ENCODE measurements at places on chromosomes 4 and X. TPM values are rescaled to one million over a fixed set of nuclear protein-coding genes. Genes with fewer than 3 reads are reported as not detected.

Gene KLB
- not detected for total RNA-seq

Gene DSPP
- total RNA-seq, result not detected

- H3K4me3 ChIP-seq, result no peak overlapping the region
- no peaks in the 10 kb centered on the region for H3K27me3 ChIP-seq
- H3K27ac ChIP-seq, result no peak overlapping the region
- H3K4me1 ChIP-seq, result no peaks in the 10 kb centered on the region
- no peak for DNase-seq
- H3K36me3 ChIP-seq, result no peaks in the 10 kb centered on the region
Observed at GRCh38 chr4:13193662-13194061, 290.5 kb downstream of the RAB28 start.

DNA sequence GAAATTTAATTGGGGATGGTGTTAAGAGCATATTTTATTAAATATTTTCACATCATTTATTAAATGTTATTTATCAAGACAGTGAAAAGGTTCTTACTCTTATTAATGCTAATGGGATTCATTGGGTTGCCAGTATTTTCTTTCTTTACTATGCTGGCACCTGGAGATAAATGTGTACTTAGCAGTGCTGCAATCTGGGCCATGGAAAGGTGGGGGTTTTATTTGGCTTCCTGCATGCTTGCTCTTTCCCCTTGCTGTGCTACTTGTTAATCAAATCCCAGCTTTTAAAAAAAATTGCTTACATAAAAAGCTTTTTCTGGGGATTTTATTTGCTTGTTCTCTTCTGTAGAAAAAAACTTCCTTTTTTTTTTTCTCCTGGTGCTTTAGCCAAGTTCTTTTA, 48.3 kb downstream of the ZAR1 start:
- no peaks in the 10 kb centered on the region for H3K36me3 ChIP-seq
- H3K27ac ChIP-seq, result no peak overlapping the region
- no peaks in the 10 kb centered on the region for H3K4me1 ChIP-seq
- no peak for DNase-seq
- no peak overlapping the region for H3K4me3 ChIP-seq
